ENCODE measurements at places on chromosomes 2 and 18. TPM values are rescaled to one million over a fixed set of nuclear protein-coding genes. Genes with fewer than 3 reads are reported as not detected.

Gene TM4SF20
- total RNA-seq: not detected

Gene CCL20
- 1.5 TPM for total RNA-seq

Gene TDRD15
- total RNA-seq: not detected

Gene FAM237A
- not detected for total RNA-seq

Gene MAB21L4
- not detected for total RNA-seq

Gene THSD7B
- total RNA-seq: not detected

Gene FAM124B
- 1.1 TPM for total RNA-seq

Gene CD28
- 128 TPM for total RNA-seq

Gene C2orf15
- 2.1 TPM for total RNA-seq

Gene TRABD2A
- total RNA-seq: 166 TPM

Gene LCT
- 0.06 TPM for total RNA-seq

Gene GPAT2
- 2.0 TPM for total RNA-seq

Gene CROCC2
- total RNA-seq: not detected

Gene GAREM1
- total RNA-seq: 0.14 TPM

Gene ITGAV
- total RNA-seq: 3.7 TPM

Gene PLGLB1
- 1.5 TPM for total RNA-seq

Gene PAX8
- total RNA-seq: 0.52 TPM

Gene LRRTM4
- total RNA-seq: not detected

Gene SFTPB
- not detected for total RNA-seq

Gene BMP10
- total RNA-seq: not detected

Gene MC2R
- not detected for total RNA-seq

Gene CCDC148
- total RNA-seq: not detected

Measured in CD4-positive, alpha-beta T cell (primary cell).